ENCODE measurements at places on chromosomes 13 and 19.

DNA sequence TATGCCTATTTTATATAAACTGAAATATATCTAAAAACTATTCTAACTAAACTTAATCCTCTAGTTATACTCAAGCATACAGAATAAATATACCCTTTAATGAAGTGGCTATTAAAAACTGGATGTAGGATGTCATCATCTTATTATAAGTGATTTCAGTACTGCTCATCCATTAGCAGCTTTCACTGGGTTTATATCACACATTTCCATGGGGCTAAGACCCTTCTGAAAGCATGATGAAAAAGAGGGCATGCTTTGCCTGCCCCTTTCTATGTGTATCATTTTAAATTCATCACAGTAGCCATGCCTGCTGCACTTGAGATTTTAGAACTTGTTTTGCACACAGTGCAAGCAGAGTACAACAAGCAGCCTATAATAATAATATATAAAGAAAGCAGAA lies 477.5 kb downstream of the SLITRK6 start:
- no peak for DNase-seq

GRCh38 chr19:5676772-5677105 lies 3.6 kb downstream of the MICOS13 start:
- no peak for DNase-seq

DNA sequence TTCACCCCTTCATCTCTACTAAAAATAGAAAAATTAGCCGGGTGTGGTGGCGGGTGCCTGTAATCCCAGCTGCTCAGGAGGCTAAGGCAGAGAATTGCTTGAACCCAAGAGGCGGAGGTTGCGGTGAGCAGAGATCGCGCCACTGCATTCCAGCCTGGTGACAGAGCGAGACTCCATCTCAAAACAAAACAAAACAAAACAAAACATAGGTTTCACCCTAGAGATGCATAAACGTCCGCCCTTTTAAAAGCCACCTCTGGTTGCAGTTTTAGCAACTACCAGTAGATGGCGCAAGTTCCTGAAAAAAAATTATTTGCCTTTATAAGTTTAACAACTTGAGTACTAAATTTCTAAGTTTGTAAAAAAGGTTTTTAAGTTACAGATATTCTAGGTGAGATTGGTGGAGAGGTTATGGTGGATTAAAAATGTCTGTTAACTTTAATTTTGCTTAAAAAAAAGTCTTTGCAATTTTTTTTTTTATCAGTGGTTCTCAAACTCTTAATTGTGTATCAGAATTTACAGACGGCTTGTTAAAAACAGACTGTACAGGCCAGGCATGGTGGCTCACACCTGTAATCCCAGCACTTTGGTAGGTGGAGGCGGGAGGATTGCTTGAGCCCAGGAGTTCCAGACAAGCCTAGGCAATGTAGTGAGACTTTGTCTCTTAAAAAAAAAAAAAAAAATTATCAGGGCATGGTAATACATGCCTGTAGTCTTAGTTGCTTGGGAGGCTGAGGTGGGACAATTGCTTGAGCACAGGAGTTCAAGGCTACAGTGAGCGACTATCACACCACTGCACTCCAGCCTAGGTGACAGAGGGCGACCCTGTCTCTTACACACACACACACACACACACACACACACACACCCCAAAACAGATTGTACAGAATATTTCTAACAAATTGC lies 42.1 kb downstream of the NAA16 start:
- DNase-seq: peak; percentile 29

DNA sequence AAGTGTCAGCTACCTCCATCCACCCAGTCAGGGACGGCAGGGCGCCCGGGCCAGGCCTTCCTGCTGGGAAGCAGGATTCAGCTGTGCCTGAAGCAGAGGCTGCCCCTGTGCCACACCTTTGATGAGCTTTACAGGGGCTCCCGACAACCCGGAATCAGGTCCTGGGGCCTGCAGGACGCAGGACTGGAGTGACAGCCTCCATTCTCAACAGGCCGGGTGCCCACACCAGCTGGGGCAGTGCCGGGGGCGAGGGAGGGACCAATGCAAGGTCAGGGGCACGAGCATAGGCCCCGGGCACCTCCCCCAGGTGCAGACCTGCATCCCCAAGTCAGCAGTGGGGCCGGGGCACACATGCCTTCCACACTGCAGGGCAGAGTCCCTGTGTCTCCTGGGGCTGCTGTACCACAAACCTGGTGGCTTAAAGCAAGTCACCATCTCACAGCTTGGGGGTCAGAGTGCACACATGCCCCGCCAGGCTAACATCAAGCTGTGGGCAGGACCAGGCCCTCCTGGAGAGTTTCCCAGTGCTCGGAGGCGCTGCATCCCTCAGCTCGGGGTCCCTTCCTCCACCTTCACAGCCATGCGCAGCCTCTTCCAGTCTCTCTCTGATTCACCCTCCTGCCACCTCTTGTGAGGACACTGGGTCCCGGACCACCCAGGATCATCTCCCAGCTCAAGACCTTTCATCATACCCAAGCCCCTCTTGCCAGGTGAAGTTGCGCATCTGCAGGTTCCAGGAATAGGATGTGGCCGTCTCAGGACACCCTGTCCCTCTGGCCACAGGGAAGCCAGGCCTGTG lies 13.4 kb downstream of the UBXN6 start:
- DNase-seq: no peak

DNA sequence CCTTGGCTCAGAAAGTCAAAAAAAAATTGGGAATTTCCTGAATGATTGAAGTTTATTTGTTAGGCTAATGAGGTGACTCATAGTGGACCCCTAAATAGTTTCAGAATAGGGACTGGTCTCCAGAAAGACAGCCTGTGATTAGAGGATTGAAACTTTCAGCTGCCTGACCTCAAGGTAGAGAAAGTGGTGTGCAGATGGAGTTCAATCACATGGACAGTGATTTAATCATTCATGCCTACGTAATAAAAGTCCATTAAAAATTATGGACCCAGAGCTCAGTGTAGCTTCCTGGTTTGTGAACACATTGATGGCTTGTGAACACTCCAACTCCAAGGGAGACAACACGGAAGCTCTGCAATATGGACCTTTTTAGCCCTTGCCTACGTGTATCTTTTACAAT lies 533.2 kb upstream of the PCDH9 start:
- no peak for DNase-seq

GRCh38 chr19:52248241-52248640 lies 21.1 kb upstream of the ZNF766 start:
- DNase-seq: peak; percentile 24
